ENCODE measurements at places on chromosomes 16 and 17.

DNA sequence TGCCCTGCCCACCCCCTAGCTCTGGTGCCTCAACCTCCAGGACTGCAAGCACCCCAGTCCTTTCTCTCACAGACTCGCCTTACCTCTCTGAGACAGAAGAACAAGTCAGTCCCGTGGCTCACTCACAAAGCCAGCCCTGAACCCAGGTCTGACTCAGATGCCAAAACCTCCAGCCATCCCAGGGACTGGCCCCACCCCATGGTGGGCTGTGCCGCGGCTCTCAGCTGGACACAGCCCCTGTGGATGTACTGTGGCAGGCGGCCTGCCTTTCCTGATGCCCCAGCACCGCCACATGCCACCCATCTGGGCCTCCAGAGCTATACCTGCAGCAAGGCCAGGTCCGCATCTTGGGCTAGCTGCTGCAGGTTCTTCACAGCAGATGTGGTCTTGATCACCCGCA is 19.8 kb downstream of the MPG start:
- no peak for DNase-seq

DNA sequence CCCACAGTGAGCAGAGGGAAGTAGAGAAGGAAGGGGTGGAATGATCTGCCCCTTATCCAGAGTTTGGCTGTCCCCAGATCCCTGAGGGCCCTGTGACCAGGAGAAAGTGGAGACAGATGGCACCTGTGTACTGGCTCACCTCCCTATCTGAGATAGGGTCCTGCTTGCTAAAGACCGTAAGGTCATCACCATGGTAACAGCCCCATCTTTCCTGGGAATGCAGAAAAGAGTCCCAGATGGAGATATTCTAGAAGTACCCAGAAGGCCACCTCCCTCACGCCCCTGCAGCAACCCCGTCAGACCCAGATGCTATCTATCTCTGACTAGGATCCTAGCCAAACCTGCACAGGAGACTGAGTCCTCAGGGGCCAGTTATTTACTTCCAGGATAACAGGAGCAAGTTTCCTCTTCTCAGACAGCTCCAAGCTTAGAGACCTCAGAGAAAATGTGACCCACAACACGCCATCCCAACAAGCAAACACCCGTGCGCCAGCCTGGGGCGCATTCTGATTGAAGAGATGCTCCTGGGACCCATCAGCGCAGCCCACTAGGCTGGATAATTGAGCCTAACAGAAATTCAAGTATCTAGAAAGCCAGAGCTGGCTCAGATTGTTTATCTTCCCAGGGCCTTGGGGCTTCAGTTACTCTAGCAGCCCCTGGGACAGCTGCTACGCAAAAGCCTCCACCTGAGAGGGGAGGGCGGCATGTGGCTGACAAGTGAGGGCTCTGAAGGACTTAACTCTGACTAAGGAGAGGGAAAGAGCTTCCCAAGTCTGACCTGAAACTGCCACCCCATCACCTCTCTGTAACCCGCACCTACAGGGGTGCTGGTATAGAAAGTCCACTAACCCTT is 1.9 kb downstream of the ORMDL3 start:
- DNase-seq = no peak

DNA sequence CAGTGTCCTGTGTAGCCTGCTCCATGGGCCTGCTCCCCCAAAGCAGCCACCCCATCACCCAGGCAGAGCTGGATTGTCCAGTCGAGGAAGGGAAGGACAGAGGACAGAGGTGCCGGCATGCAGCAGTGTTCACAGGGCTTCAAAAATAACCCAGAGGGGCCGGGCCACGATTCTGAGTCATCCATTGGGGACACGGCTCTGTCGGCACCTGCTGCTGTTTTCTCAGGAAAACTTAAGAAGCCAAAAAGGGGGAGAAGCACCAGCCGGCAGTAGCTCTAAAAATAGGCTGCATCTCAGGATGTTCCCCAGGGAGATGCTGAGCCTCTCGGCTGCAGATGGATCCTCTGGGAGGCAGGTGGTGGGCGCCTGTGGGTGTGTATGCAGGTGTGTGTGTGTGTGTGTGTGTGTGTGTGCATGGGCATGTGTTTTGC is 1.6 kb downstream of the CA7 start:
- no peak for DNase-seq

- no peak for DNase-seq
Observed at GRCh38 chr16:19228052-19228451, 57.5 kb upstream of the CLEC19A start.

GRCh38 chr17:34174496-34174895 is 80.6 kb upstream of the CCL2 start:
- no peak for DNase-seq

DNA sequence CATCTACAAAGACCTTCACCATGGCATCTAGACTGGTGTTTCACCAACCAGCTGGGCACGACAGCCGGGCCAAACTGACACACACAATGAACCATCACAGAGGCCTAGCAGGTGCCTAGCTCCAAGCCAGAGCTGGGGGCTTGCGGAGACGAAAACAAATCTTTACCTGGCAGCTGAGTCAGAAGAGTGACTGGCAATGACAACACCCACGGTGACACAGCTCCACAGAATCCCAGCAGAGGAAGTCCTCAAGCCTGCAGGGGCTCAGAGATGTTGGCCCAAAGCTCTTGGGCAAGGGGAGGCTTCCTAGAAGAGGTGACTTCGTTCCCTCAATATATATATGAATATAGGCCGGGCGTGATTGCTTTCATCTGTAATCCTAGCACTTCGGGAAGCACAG is 5.1 kb downstream of the MMP25 start:
- no peak for DNase-seq

- DNase-seq = no peak
Observed at GRCh38 chr17:19570544-19571062, 36.9 kb downstream of the SLC47A1 start.

DNA sequence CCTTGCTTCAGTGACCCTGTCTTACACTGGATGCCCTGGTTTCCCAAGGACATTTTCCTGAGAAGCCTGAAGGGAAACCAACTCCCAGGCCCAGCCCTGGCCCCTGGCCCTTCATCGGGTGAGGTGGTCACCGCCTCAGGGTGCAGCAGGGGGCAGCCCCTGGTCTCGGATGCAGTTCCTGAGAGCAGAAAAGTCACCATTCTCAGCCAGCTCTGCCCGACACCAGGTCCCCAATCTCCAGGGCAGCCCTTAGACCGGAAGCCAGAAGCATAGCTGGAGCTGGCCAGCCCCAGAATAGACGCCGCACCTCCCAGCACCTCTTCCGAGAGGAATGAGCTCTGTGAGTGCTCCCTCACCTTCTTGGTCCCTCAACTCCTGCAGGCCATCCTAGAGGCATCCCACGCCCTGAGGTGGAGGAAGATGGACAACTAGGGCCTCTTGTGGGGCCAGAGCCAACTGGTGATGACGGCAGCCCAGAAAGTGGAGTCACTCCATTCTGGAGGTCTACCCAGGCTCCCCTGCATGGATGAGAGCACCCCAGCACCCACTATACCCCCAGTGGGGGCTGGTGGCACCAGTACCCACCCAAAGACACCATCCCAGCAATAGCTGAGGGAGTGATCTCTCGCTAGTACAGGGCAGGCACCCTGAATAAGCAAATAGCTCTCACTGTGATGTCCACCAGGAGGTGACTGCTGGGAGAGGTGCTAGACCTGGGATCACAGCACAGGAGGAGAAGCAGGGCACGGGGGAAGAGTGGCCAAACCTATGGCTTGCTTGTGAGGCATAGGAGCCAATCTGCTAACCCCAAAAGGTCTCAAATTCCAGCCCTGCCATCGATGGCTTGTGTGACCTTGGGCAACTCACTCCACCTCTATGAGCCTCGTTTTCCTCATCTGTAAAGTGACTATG is 56.2 kb downstream of the TK2 start:
- DNase-seq = no peak

DNA sequence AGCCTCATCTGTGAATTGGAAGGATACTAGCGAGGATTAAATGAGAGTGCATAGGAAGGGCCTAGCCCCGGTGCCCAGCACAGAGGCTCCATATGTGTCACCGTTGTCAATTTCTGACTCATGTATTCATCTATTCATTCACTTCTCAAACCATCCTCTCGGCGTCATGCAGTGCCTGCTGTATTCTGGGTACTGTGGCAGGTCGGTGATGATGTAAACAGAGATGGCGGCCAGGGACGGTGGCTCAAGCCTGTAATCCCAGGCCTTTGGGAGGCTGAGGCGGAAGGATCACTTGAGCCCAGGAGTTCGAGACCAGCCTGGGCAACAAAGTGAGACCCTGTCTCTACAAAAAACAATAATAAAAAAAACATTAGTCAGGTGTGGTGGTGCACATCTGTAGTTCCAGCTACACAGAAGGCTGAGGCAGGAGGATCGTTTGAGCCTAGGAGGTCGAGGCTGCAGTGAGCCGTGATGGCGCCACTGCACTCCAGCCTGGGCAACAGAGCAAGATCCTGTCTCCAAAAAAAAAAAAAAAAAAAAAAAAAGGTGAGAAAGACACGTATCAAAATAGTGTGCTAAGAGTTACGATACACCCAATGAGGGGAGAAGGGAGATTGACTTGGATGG is 4.3 kb upstream of the PPP1R1B start:
- DNase-seq = no peak

DNA sequence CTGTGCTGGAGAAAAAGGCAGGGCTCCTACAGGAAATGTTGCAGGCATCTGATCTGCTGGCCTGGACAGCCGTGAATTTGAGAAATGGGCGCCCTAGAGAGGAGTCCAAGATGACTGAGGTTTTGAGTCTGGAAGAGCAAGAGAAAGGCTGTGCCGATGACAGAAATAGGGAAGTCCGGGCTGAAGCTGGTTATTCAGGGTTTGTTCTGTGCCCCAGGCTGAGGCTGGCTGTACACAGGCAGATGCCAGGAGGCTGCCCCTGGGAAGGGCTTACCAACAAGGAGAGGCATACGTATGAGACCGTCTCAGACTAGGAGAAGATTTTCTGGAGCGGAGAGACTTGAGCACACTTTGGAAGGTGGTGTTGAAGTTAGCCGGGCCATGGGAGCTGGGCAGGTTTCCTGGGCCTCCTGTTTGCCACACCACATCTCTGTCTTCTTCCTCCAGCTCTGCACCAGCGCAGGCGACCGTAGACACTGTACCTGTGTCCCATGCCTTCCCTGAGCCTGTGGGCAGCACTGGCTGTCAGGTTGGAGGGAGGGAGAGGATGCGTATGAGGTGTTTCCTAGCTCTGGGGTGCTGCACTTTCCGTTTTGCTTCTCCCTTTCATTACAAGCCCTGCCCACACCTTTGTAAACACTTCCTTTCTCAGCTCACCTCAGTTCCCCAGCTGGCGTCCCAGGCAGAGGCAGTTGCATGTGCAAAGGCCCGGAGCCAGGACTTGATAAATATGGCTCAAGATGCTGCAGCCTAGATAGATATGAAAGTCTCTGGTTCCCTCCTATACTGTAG is 80.8 kb downstream of the SPECC1 start:
- DNase-seq = no peak

GRCh38 chr17:28634206-28634865 is 10.6 kb downstream of the BLTP2 start:
- no peak for DNase-seq

DNA sequence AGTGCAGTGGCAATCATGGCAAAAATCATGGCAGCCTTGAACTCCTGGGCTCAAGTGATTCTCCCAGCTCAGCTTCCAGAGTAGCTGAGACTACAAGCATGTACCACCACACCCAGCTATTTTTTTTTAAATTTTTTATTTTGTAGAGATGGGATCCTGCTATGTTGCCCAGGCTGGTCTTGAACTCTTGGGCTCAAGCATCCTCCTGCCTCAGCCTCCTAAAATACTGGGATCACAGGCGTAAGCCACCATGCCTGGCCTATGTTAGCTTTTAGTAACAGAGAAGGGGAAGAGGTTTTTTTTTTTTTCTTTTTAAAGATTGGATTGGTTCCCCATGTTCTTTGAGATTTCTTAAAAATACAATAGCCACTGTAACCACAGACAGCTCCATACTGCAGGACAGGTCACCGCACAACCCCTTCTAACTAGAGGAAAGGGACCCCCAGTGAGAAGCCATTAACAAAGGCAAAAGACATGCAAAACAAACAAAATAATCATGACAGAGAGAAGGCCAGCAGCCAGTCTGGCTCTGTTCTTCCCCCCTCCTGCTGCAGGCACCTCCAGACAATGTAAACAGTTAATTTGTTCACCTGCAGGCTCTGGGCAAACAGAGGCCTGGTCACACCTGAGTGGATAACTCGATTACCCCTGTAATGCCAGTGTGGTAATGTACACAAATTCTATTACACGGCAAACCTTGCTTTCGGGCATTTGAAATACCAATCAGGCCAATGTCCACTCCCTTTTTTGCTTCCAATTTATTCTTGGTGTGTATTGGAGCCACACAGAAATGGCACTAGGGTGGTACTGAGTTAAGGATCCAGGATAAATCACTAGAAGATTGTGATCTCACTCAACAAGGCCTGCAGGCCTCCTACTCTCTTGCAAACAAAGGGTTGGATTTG is 52.9 kb downstream of the SNX11 start:
- DNase-seq = peak; percentile 84

GRCh38 chr16:50335196-50335958 is 33.4 kb downstream of the BRD7 start:
- DNase-seq = no peak

DNA sequence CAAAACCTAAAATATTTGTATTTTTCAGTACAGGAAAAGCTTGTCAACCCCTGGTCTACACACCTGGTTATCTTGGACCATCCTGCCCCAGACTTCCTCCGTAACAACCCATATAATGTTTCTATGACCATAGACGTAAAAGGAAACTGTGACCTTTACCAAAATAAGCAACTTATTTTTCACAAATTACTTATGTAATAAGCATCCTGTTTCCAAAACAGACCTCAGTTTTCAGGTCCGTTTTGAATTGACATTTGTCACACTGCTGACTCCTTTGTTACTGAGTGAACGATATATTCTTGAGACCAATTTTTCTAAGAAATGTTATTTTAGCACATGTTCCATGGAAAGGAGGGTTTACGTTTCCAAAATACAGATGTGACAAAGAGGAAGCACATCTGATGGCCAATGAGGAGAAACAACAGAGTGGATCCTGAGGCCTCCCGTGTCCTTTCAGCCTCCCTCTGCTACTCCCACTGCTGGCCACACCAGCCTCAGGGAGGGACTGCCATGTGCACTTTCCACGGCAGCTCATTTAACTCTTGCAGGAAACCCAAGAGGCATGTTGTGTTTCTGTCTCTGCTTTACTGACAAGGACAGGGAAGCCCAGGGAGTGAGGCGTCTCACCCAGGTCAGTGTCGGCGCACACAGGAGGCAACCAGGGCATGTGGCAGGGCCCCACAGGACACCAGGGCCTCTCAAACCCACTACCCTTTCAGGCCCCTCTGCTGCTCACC is 20.1 kb upstream of the ALDH3A1 start:
- no peak for DNase-seq

GRCh38 chr17:74824961-74825627 is 34.6 kb downstream of the GRIN2C start:
- no peak for DNase-seq

DNA sequence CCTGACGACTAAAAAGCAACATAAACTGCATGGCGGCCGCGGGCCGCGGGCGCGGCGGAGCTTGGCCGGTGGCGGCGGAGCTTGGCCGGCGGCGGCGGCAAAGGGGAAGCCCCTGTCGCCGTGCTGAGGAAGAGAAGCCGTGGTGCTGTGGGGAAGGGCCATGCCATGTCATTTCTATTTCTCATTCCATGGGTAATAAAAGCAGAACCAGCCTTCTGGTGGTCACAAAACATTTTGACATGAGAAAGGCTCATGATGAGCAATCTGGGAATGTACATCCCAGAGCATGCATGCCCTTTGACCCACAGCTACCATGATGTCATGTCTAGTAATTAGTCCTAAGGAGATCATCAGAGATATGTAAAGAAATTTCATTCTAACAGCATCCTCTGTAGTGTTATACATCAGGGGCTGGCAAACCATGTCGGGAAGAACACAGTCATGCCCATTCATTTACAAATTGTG is 23.9 kb upstream of the HEATR6 start:
- DNase-seq = no peak
